ENCODE measurements at places on chromosomes 2 and 18. TPM values are rescaled to one million over a fixed set of nuclear protein-coding genes. Genes with fewer than 3 reads are reported as not detected.

- DNase-seq = no peak
These were observed 18.8 kb upstream of the MAP3K20 start for GRCh38 chr2:173056705-173057364.

CYP27C1 gene
- 1.1 TPM for total RNA-seq

NLRC4 gene
- 7.9 TPM for total RNA-seq

GRCh38 chr18:73047688-73048087 lies 179.9 kb upstream of the NETO1 start:
- no peak for DNase-seq

CD8B2 gene
- total RNA-seq = not detected

Measured in mesenteric fat pad (tissue), 1 donor.